ENCODE measurements at places on chromosomes 3 and 15.
A peak's percentile ranks its signal among the peaks of the same experiment; 100 is the strongest.

GRCh38 chr15:80036071-80036470, 23.4 kb upstream of the ZFAND6 start:
- no peak for DNase-seq

DNA sequence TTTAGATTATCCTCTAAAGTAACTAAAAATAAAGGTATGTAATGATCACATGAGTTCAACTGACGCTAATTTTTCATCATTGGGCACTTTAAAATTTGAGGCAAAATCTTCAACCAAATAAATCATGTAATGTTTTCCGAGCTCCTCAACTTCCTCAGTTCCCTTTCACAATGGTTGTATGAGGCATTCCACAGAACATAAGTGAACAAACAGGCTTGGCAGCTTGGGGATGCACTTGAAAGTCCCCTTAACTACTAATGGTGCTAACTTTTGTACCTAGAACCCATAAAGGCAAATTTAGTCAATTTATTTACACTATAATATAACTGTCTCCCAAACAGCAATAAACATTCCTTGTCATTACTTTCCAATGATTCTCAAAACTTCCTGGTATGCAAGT, 1137.9 kb downstream of the ROBO2 start:
- no peak for DNase-seq

DNA sequence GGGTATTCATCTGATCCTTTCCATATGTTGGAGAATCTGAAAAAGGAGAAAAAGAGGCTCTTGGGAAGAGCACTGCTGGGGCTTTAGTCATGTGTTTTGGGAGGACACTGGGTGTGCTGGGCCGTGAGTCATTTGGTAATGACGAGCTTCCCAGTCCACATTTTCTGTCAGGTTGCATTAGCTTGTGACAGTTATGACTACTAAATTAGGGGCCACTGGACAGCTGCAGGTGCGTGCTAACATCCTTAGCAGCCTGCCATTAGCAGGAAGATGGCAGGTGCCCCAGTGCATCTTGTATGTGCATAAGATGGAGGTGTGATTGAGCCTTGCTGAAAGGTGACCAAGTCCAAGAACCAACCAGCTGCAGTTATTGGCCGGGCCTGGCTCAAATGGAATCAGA, 242.4 kb downstream of the RYR3 start:
- DNase-seq: no peak

- DNase-seq: no peak
These were observed 55.7 kb upstream of the SMAD6 start for GRCh38 chr15:66646308-66646707.

DNA sequence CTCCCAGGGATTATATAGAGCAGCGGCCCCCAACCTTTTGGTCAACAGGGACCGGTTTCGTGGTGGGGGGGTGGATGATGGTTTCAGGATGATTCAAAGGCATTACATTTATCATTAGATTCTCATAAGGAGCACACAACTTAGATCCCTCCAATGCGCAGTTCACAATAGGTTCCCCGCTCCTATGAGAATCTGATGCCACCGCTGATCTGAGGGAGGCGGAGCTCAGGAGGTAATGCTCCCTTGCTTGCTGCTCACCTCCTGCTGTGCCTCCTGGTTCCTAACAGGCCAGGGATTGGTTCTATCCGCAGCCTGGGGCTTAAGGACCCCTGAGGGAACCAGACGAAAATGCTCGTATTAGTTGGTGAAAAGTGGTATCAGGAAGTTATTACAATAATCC, 1.3 kb upstream of the HACD2 start:
- peak; percentile 90 for DNase-seq

DNA sequence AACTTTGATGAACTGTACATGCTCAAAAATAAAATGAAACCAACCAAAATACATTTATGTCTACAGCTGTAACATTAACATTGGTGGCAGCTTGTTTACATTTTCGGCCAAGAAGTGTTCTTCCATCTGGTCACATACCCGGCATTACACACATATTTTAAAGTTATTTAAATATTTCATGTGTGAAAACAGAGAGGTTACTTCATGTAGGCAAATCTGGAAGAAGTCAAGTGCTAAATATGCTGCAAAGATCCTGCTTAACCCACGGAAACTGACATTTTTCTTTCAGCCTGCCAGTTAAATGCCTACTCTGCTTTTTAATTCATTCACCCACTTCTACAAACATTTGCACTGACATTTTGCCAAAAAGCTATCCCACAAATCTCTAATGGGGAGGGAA, 69.7 kb downstream of the MB21D2 start:
- DNase-seq: no peak

- DNase-seq: no peak
These were observed 554.3 kb downstream of the EPHB1 start for GRCh38 chr3:135349254-135349948.

GRCh38 chr3:29639578-29640290, 358.9 kb downstream of the RBMS3 start:
- no peak for DNase-seq

- no peak for DNase-seq
These were observed 18.6 kb upstream of the PRSS50 start for GRCh38 chr3:46736006-46736872.

GRCh38 chr3:111763968-111764367, 95.1 kb upstream of the PHLDB2 start:
- DNase-seq: no peak

DNA sequence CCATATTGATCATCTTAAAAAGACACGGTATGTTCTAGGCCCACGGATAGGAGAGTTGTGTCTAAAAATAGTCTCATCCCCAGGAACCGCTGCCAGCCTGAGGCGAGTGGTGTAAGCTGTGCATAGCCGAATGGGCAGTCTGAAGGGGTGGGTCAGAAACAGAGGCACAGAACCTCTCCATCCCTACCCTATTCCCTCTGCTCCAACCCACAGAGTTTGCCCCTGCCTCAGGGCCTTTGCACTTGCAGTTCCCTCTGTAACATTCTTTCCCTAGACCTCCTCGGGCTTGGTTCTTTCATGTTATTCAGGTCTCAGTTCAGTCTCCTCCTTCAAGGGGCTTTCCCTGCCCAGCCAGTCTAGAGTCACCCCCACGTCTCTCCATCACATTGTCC, 4.8 kb downstream of the SCN5A start:
- peak; percentile 24 for DNase-seq

- DNase-seq: no peak
These were observed 40.7 kb upstream of the TRA2B start for GRCh38 chr3:185978516-185978915.

DNA sequence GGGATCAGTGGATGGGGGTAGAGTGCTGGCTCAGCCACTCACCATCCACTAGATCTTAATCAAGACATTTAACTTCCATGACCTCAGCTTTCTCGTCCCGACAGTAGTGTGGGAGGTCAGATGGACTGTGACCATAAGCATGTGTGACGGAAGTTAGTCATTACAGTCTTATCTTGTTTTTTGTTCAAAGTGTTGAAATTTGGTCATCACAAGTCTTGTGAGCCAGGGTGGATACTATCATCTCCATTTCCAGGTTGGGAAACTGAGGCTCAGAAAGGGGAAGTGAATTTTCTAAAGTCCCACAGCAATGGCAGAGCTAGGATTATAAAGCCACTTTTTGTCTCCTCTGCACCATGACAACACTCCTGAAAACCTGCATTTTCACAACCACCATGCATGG, 32.0 kb upstream of the ITGA11 start:
- no peak for DNase-seq

GRCh38 chr3:72791161-72791560, 57.1 kb downstream of the SHQ1 start:
- no peak for DNase-seq

DNA sequence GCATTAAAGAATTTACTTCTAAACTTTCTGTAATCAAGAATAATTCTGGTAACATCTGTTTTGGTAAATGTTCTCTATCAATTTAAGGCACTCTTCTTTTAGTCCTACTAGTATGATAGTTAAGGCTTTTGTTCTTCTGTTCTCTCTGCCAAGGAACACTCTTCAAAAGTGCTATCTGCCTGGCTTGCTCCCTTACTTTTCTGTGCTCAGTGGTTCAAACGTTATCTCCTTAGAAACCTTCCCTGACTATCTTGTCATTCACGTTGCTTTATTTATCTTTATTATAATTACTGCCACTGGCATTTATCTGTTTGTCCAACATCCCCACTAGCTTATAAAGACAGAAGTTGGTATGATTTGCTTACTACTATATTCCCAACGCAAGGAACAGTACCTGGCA, 59.2 kb downstream of the RFX7 start:
- no peak for DNase-seq

DNA sequence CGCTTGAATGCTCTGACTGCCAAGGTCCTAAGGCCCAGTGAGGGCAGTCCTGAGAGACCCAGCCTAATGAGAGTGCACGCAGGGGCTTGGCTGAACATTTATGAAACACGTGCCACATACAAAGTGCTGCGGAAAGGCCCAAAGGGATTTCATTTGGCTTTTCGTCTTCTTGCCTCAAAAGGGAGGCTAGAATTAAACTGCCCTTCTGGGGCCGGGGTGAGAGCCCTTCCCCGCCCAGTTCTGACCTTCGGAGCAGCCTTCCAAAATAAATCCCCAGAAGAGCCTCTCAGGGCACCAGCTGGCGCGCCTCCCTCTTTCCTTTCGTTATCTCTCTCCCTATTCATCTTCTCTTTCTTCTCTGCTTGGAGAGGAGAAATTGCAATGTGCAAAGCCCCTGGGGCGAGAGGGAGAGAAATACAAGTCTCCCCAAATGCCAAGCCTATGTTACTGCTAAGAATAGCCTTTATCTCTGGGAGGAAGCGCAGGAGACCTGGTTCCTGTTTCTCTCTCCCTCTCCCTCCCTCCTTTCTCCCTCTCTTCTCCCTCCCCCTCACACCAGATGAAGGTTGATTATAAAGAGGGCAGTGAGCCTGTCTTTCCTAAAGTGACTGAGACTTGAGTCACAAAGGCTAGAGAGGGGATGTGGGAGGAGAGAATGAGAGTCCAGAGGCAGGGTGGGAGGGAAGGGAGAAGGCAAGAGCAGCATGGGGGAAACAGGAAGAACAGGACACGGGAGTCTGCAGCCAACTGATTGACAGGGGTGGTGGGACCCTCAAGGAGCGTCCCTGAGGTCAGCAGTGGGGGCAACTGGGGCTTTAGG, 36.7 kb upstream of the NDUFB4 start:
- peak; percentile 93 for DNase-seq

DNA sequence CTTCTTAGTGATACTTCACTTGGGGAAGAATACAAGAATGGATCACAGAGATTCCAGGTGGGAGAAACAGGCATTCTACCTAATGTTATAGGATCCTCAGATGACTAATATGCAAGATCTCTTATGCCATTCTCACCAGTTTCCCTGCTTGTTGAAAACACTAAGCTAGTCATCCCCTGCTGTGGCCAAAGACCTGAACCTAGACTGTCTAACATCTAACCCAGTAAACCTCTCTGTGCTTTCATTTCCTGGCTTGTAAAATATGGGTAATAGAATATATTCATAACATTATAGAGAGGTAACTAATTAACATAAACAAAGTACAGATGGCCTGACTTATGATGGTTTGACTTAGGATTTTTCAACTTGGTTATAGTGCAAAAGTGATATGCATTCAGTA, 776.3 kb downstream of the TUSC7 start:
- no peak for DNase-seq

- DNase-seq: peak; percentile 76
These were observed 56.3 kb downstream of the BDH1 start for GRCh38 chr3:197499427-197499826.

Data from islet precursor cell (in vitro differentiated cells).